ENCODE measurements at places on chromosomes 7 and 10. TPM values are rescaled to one million over a fixed set of nuclear protein-coding genes. Genes with fewer than 3 reads are reported as not detected.

GRCh38 chr10:114525368-114525949 lies 121.2 kb upstream of the AFAP1L2 start:
- peaks cover 2% of the 10 kb centered on the region for H3K27me3 ChIP-seq
- no peaks in the 10 kb centered on the region for H3K36me3 ChIP-seq

- H3K4me1 ChIP-seq = no peaks in the 10 kb centered on the region
- H3K36me3 ChIP-seq = peaks cover 27% of the 10 kb centered on the region
- DNase-seq = no peak
- H3K27ac ChIP-seq = no peak overlapping the region
These were observed 24.1 kb downstream of the GPAM start for GRCh38 chr10:112159469-112159868.

GRCh38 chr10:101310529-101311184 lies 43.3 kb upstream of the BTRC start:
- peaks cover 3% of the 10 kb centered on the region for H3K36me3 ChIP-seq
- no peaks in the 10 kb centered on the region for H3K27me3 ChIP-seq
- no peak overlapping the region for H3K27ac ChIP-seq
- H3K4me3 ChIP-seq = no peak overlapping the region
- no peak for DNase-seq

DNA sequence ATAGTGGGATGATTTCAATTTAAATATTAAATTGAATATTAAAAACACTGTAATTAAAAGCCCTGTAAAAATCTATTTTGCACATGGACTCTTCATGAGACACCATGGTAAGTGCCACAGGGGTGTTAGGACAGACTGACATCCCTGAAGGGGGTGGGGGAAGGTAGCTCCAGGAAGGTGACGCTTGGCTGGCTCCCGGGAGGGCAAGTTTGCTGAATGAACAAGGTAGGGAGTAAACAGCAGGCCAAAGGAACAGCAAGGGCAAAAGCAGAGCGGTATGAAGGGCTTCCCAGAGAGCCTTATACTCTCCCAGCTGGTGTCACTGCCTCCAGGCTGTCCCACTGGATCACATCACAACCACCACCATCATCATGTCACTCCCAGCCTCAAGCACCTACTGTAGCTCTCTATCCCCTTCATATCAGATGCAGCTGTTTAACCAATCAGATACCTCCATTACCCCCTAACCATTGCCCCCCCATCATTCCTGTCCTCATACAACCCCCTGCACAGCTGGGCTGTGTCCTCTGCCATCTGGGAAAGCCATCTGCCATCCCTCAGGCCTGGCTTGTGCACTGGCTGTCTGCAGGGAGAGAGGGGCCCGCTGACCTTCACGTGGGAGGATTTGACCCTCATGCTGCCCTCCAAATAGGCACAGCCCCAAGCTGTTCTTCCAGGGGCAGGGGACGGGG lies 19.5 kb downstream of the HSPA12A start:
- no peaks in the 10 kb centered on the region for H3K4me1 ChIP-seq
- no peak for DNase-seq

DNA sequence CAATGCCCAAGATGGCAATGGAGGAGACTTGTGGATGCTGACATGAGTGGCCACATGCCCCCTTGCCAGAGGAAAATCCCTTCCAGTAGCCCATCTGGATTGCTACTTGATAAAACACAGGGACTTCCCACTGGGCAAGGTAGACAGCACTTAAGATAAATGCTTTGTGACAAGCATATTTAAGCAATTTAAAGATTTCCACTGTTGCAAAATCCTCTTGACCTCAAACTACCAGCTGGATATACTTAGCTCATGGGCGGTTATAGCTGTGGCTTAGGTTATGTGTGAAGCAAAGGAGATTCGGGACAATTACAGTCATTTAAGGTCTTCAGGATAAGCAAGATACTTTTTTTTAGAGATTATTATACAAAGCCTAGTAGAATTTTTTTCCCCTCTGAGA lies 238.1 kb downstream of the BMPER start:
- DNase-seq = no peak
- H3K4me3 ChIP-seq = no peak overlapping the region
- no peaks in the 10 kb centered on the region for H3K36me3 ChIP-seq
- no peaks in the 10 kb centered on the region for H3K27me3 ChIP-seq

DNA sequence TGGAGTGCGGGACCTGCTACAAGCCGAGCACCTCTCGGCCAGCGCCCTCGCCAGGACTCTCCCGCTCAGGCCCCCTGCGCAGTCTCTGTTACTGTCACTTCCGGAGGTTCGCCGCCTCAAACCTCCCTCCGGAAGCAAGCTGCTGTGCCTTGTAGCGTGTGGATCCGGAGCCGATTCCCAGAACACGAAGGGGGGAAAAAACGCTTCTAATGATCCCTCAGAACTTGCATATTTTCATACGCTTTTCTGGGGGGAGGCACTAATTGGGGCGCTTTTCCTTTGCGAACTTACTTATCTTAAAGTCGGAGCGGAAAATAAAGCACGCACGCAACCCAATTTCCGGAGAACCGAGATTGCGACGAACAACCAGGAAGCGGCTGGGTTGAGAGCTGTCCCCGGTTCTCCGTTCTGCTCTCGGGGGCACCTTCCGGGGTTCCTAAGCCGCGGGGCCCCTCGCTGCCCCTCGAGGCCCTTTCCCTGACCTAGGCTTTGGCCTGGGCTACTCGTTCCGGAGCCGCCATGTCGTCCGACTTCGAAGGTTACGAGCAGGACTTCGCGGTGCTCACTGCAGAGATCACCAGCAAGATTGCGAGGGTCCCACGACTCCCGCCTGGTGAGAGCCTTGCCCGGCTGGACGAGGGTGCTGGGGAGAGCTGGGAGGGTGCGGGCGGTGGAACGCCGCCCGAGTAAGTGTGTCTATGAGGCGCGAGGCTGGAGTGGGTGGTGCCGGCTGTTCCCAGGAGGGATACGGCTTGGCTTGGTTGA lies at the start of the genes VTI1A and ZDHHC6:
Gene VTI1A, plus strand, starts transcription at position 361 of the 765 bp plus-strand sequence. Its CDS starts 159 bp downstream, at position 520.
Gene ZDHHC6, minus strand, starts transcription at position 60 of the 765 bp plus-strand sequence. CDS start 1,478 bp downstream, outside the sequence.
- peak within 1 kb of the TSS; percentile 95 for H3K27ac ChIP-seq
- peaks cover 7% of the 10 kb centered on the region for H3K36me3 ChIP-seq
- DNase-seq = peak; percentile 76

PRKRIP1 gene
- 41.3 TPM for total RNA-seq

RASSF4 gene
- total RNA-seq = 9.6 TPM

UBN2 gene
- total RNA-seq = 22.2 TPM

All from endothelial cell (in vitro differentiated cells).